ENCODE measurements at places on chromosomes 1 and 21.

- DNase-seq, result no peak
These were observed at the start of gene TPTE for GRCh38 chr21:10521091-10521598. TSS of gene TPTE (plus strand) at chr21:10521583. CDS start at chr21:10538724, 17,141 bp downstream.

GRCh38 chr1:87330057-87330884 is 1.6 kb downstream of the LMO4 start:
- DNase-seq, result no peak

- DNase-seq, result peak; percentile 17
These were observed 25.1 kb downstream of the PLEKHM2 start for GRCh38 chr1:15709226-15709625.

DNA sequence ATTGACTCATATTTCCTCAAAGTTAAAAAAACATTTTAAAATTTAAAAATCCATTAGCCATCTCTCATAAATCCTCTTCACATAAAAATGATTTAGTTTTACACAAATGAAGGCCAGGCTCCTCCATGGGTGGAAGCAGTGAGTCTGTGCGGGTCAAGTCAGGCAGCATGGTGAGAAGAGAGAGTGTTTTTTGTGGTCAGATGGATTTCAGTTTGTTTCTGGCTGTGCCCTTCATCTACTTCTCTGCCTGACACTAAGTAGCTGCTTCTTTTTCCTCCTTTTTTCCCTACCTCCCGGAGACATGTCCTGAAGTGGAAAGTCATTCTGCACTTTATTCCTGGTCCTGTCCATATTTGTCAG is 10.3 kb downstream of the PLA2G4A start:
- DNase-seq, result no peak

DNA sequence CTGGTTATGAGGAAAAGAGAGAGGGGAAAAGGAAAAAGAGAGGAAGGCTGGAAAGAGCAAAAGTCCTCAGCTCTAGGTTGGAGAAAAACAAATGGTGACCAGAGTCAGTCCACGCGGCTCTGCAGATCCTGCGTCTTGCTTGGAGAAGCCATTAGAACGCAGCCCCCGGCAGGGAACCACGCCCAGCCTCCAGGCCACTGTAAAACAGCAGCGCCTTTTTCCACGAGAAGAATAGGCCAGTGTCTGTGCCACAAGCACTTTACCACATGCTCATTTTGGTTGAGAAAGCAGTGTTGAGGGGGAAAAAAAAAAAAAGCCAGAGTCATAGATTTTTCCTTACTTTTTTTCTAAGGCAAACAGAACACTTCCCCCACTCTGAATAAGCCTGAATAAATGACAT is 846.9 kb upstream of the ADAMTS5 start:
- DNase-seq, result no peak
